A549 treated with Hydrocortisone at 1 μM for 4 hours (cell line): ENCODE measurements at places on chromosomes 6 and 20. TPM values are rescaled to one million over a fixed set of nuclear protein-coding genes. Genes with fewer than 3 reads are reported as not detected.

The ARHGAP40 gene
- total RNA-seq: 0.08 TPM in 1 of 5 replicates, not detected in the others

The TXLNB gene
- not detected in 5 replicates for total RNA-seq

The SIM1 gene
- total RNA-seq: not detected in 5 replicates

The EMILIN3 gene
- 0.40 to 0.54 TPM (median 0.44 TPM) in 5 replicates for total RNA-seq

The GNMT gene
- 0.13 to 0.31 TPM (median 0.21 TPM) in 3 of 5 replicates, not detected in the others for total RNA-seq

The AHI1 gene
- 6.8 to 10.3 TPM (median 8.4 TPM) in 5 replicates for total RNA-seq

The FAM209B gene
- total RNA-seq: 0.32 to 0.92 TPM (median 0.60 TPM) in 4 of 5 replicates, not detected in the other

The OOEP gene
- not detected in 5 replicates for total RNA-seq

The SMPD2 gene
- 13.2 to 15.7 TPM (median 14.4 TPM) in 5 replicates for total RNA-seq

The NAPB gene
- 2.6 to 3.9 TPM (median 3.6 TPM) in 5 replicates for total RNA-seq

The FERMT1 gene
- 14.2 to 18.4 TPM (median 14.7 TPM) in 5 replicates for total RNA-seq

The GSTA2 gene
- total RNA-seq: 0.10 TPM in 1 of 5 replicates, not detected in the others

The ATP9A gene
- 12.2 to 19.7 TPM (median 15.6 TPM) in 5 replicates for total RNA-seq

The ACTR5 gene
- total RNA-seq: 9.0 to 9.7 TPM (median 9.4 TPM) in 5 replicates

The TTLL9 gene
- total RNA-seq: 0.05 to 0.18 TPM (median 0.08 TPM) in 5 replicates

The ERVFRD-1 gene
- total RNA-seq: not detected in 5 replicates

The SNAI1 gene
- total RNA-seq: 8.0 to 13.1 TPM (median 11.1 TPM) in 5 replicates

The GNAS gene
- total RNA-seq: 705 to 765 TPM (median 723 TPM) in 5 replicates

The OR2B6 gene
- total RNA-seq: 0.15 to 0.31 TPM (median 0.18 TPM) in 3 of 5 replicates, not detected in the others

The EYA2 gene
- 2.0 to 2.6 TPM (median 2.4 TPM) in 5 replicates for total RNA-seq

The PDE10A gene
- total RNA-seq: 22.9 to 29.3 TPM (median 26.3 TPM) in 5 replicates

The GRM1 gene
- 0.02 to 0.05 TPM (median 0.02 TPM) in 3 of 5 replicates, not detected in the others for total RNA-seq

The PDYN gene
- total RNA-seq: not detected in 5 replicates

The PPP1R16B gene
- total RNA-seq: 0.08 to 0.22 TPM (median 0.14 TPM) in 5 replicates

The MROH8 gene
- 0.71 to 1.5 TPM (median 1.3 TPM) in 5 replicates for total RNA-seq

The RAET1E gene
- total RNA-seq: 1.9 to 3.3 TPM (median 2.8 TPM) in 5 replicates

The NOL4L gene
- 9.4 to 13.9 TPM (median 11.8 TPM) in 5 replicates for total RNA-seq

The MACROD2 gene
- total RNA-seq: 0.41 to 0.67 TPM (median 0.50 TPM) in 5 replicates

The PPP1R3D gene
- 1.9 to 3.0 TPM (median 2.3 TPM) in 5 replicates for total RNA-seq

The CCR6 gene
- 0.09 TPM in 1 of 5 replicates, not detected in the others for total RNA-seq

The ANKRD66 gene
- total RNA-seq: not detected in 5 replicates

The OGFRL1 gene
- total RNA-seq: 4.3 to 7.2 TPM (median 5.4 TPM) in 5 replicates

The OCSTAMP gene
- not detected in 5 replicates for total RNA-seq

The RAB32 gene
- total RNA-seq: 32.5 to 46.2 TPM (median 42.2 TPM) in 5 replicates

The POU3F2 gene
- total RNA-seq: not detected in 5 replicates

The COL9A3 gene
- 0.33 to 0.70 TPM (median 0.55 TPM) in 5 replicates for total RNA-seq

The ZFP57 gene
- total RNA-seq: not detected in 5 replicates

The SPATS1 gene
- not detected in 5 replicates for total RNA-seq
